OCI-M1 (cell line): ENCODE measurements at places on chromosomes 1 and 21.

DNA sequence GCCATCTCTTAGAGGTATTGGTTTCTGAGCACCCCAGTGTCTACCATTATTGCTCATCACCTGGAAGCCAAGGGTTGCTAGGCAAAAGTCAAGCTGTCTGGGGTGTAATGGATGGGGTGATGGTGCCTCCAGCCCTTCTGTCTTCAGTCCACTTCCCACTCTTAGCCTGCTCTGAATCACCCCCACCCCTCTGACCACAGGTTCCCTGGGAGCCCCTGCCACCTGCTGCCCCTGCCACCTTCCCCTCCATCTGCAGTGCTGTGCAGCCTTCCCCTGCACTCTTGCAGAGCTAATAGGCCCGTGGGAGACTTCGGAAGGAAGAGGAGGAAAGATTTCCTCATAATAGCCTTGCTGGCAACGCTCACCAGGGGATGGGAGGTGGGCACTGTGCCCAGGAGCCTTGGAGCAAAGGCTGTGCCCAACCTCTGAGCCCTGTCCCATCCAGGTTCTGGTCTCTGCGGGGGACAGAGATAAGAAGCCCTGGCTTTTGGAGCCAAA is 35.5 kb downstream of the CAPN2 start:
- no peak for DNase-seq

DNA sequence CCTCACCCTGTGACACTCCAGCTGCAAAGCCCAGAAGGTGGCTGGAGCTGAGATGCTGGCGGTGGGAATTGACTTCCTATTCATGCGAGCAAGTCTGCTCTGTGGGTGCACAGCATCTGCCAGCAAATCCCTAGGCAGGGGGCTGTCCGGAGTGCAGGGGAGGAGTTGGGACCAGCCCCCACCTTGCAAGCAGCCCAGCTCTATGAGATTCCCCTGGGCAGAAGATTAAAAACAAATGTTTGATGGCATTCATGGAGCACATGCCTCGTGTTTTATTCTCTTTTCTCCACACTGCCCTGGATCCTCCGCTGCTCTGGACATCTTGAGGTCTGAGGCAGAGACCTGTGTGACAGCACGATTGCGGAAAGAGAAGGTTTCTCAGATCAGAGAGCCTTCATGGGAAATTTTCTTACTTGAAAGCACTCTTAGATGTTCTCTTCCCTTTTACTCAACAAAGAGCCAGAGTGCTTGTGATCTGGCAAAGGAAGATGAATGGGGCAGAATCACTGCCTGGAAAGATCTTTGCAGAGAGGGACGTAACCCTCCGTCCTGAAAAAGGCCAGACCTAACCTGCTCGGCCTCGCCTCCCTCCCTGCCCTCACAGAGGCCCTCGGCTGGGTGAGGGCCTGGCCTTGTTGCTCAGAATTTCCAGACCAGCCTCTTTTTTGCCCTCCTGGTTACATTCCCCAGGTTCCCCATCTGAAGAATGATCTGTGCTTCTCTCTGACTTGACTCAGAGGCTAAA is 597.1 kb downstream of the KIF26B start:
- no peak for DNase-seq

DNA sequence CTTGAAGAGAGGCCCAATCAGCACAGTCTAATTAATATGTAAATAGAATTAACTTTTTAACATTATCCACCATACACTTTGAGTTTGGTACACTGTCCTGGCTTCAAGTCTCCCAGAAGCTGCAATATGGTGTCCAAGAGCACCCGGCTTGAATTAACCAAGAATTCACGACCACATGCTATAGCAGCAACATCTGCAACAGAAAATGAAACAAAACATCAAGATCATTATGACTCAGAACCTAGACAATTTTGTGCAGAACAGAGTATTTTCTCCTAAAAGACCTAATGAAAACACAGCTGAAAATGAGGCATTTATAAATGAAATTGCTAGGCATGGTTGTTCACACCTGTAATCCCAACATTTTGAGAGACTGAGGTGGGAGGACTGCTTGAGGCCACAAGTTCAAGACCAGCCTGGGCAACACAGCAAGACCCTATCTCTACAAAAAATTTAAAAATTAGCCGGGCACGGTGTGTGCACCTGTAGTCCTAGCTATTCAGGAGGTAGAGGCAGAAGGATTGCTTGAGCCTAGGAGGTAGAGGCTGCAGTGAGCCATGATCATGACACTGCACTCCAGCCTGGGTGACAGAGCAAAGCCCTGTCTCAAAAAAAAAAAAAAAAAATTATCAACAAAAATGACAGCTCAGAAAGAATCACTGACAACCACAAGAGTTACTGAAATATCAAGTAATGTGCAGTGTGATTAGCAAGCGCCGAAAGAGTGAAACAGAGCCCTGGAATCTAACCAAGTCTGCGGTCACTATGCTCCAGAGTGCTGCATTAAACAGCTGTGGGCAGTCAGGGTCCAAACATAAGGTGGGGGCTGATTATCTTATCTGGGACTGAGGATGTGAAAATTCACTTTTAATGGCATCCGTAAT is 45.3 kb downstream of the HSF2BP start:
- DNase-seq = peak; percentile 97

DNA sequence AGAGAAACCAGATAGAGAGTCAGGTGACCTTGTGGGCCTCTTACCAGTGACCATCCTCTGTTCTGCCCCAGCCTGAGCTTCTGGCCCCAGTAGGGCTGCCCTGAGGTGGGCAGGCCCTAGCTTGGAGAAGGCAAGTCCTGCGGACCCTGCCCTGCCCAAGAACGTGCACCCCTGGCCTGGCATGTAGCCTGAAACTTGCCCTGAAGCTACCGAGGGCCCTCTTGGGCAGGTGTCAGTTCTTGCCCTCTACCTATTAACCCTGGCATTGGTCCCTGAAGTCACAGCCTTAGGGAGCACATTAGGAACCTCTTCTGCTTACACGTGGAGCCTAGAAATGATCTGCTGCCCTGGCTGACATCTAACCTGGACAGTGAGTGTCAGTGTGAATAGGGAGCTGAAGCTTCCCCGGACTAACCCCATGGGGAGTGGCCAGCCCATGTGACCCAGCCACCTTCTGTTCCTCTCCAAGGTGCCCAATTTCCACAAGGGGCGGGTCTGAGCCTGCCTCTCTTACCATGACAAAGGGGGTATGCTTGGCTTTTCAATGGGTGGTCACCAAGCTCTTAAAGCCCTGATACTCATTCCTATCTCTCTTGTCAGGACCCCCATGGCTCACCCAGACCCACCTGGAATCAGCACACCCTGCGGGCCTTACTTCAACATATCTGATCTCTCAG is 163.0 kb downstream of the ZSCAN20 start:
- DNase-seq = no peak

DNA sequence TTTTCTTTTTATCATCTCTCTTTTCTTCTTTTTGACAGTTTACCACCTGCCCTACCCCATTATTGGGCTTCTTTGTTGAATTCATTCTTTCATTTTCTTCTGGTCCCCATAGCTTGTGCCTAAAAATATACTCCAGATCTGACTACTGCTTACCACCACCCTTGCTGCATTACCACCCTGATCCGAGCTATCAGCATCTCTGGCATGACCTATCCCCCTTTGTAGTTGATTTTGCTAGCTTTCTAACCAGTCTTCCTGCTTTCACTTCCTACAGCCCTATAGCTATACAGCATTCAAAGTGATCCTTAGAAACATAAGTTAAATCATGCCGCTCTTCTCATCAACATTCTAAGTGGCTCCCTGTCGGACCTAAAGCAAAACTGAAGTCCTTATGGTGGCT is 59.4 kb upstream of the MPC2 start:
- no peak for DNase-seq
